ENCODE measurements at places on chromosomes 4 and X.

DNA sequence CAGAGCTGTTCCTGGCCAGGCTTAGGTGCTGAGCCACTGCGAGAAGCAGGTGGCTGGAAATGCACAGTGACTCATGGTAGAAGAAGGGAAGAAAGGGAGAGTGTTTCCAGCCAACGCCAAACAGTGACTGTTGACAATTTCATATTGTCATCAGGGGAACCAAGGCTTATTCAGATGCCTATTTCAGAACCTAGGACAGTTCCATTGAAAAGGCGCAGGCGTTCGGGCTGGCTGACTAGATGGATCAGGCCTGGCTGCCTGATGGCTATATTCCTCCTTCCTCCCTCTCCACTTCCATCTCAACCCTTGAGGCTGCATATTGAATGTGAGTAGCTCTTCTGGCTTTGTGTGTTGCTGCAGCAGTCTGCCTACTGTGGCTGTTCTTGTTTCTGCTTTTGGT lies 73.0 kb upstream of the FRMPD4 start:
- peak; percentile 17 for DNase-seq

DNA sequence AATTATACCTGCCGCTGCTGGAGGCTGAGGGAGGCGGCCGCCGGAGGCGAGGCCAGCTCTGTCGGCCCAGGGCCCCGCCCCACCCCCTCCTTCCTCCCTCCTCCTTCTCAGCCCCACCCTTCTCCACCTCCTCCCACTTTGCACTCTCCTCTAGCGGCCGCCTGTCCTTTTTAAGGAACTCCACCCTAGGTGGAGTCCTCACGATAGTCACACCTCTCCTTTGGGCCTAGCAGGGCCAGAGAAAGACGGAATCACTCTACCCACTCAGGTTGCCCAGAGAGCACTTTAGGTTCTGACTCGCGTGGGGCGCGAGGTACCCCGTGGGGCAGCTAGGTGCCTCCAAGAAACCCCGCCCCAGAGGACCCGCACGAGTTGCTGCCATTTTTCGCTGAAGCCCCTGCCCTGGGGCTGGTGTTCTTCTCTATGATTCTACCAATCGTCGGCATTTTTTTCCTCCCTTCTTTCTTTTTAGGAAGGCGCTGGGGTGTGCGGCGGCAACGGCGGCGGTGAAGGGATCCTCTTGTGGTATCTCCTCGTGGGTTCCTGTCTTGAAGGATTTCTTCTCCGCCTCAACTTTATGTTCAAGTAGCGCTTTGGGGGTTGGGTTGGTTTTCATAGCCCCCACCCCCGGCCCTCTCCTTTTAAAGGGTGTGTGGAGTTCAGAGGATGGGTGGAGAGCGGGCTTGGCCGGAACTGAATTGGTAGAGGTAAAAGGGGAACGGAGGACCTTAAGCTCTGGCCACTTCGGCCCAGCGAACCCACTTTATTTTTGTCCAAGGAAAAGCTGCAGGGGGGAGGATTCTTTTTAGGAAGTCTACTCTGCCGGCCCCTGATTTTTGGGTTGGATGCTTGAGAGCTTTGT lies at the start of gene KLF8:
TSS of gene KLF8 (plus strand) at position 136 of the 862 bp plus-strand sequence. CDS start 979 bp downstream, outside the sequence.
- DNase-seq, result peak; percentile 23

- no peak for DNase-seq
Observed at GRCh38 chr4:55069248-55069647, 56.1 kb downstream of the KDR start.

GRCh38 chr4:16484711-16485110 lies 258.4 kb upstream of the TAPT1 start:
- no peak for DNase-seq

DNA sequence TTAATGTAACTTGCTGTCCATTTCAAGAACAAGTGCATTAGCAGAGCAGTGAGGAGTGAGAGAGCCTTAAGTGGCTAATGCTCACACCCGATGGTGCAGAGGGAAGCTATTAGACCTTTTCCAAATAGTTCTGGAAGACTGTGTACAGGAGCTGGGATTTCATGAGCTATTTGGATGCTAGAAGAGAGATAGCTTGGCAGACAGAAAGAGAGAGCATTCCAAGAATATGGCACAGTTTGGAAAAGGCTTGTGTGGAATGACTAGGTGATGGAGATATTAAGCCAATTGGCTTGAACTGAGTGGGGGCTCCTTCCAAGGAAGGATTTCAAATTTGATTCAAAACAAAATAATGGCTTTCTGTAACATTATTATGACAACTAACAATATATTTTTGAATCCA lies 1097.2 kb upstream of the TENM3 start:
- DNase-seq, result no peak

- no peak for DNase-seq
Observed at GRCh38 chr4:168380290-168380689, 61.7 kb upstream of the DDX60 start.

GRCh38 chrX:110175696-110176095 lies 142.2 kb downstream of the AMMECR1 start:
- DNase-seq, result no peak

GRCh38 chr4:1728061-1728980 lies 7.0 kb downstream of the TACC3 start:
- DNase-seq, result no peak

GRCh38 chr4:38523524-38524448 lies 140.2 kb upstream of the KLF3 start:
- peak; percentile 28 for DNase-seq

GRCh38 chrX:39577985-39578869 lies 519.5 kb downstream of the BCOR start:
- DNase-seq, result no peak

DNA sequence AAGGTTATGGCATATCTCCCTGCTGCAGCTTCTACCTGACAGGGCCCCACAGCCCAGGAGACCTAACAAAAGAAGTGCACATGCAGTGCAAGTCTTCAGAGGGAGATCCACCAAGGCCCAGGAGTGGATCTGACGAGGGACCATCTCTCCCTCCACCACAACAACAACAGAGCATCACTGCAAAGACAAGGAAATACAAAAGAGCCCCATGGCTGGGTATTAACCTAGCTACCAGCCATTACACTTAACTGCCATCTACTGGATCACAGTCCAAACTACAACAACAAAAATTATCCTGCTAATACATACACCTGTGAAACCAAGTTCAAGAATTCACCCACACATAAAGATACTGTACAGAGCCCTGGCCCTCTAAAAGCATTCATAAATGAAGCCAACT lies 280.2 kb upstream of the SLC7A11 start:
- no peak for DNase-seq

GRCh38 chrX:44891642-44892041 lies 18.7 kb downstream of the KDM6A start:
- DNase-seq, result no peak

DNA sequence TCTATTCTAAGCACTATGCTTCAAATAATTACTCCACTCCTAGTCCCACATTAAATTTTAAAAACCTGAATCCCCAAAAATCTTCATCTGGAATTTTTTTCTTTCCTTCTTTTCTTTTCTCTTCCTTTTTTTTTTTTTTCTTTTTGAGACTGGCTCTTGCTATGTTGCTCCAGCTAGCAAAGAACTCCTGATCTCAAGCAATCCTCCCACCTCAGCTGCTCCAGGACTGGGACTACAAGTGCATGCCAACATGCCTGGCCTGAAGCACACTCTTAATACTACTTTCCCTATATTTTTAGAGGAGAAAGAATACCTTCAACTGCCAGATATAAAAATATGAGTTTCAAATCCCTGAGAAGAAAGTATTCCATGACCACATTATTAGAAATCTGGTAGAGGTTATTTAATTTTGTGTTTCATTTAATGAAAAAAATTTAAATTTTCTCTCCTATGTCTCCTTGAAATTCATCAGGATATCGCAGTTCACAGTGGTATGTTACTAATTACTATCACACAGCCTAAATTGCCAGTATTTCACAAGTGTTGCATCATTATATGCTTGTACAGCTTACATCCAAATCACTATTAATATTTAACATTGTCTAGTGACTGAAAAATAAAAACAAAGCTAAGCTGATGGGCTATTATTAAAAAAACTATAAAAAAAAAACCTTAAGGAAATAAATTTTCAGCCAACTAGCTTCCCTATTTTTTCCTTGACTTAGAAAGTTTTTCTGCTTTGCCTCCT lies 227.8 kb downstream of the NAF1 start:
- no peak for DNase-seq

DNA sequence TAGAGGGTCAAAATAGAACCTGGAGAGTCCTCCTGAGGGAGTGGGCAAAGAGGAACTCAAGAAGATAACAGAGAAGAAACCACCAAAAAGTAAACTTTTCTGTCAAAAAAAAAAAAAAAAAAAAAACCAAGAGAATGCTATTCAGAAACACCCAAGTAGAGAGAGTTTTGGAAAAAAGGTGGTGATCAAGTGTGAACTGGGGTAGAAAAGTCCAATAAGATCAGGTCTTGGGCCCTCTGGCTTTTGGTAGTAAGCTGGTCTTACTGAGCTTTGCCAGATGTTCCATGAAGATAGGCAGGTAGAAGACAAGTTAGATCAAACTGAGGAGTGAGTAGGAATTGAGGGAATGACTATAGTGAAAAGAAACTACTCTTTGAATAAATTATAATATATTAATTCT lies 167.5 kb downstream of the COL25A1 start:
- DNase-seq, result no peak

- DNase-seq, result peak; percentile 3
Observed at GRCh38 chrX:128781506-128781905, 729.3 kb upstream of the ACTRT1 start.

GRCh38 chr4:131427000-131427399 lies 1722.1 kb upstream of the PCDH10 start:
- peak; percentile 4 for DNase-seq

- no peak for DNase-seq
Observed at GRCh38 chr4:89257376-89257775, 50.2 kb downstream of the GPRIN3 start.

- DNase-seq, result no peak
Observed at GRCh38 chr4:21046141-21046540, 345.9 kb downstream of the PACRGL start.

DNA sequence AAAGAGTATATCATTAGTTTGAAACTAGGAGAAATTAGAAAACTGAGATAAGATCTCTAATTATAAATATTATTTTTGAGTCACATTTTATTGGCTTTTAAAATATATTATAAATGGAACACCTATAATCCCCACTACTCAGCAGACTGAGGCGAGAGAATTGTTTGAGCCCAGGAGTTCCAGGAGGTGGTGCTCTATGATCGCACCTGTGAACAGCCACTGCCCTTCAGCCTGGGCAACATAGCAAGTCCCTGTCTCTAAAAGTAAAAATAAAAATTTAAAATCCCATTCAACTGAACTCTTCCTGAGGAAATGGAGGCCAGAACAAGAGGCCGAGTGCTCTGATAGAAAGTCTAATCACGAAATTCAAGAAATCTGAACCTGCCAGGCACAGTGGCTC lies 6.3 kb upstream of the C4orf36 start:
- no peak for DNase-seq

GRCh38 chr4:153045111-153045982 lies 109.2 kb downstream of the FHDC1 start:
- DNase-seq, result no peak

GRCh38 chr4:41613386-41613785 lies 75.4 kb downstream of the LIMCH1 start:
- DNase-seq, result no peak

- no peak for DNase-seq
Observed at GRCh38 chr4:180190382-180190781, 2052.8 kb upstream of the TENM3 start.

- no peak for DNase-seq
Observed at GRCh38 chr4:114028071-114028470, 48.6 kb upstream of the ARSJ start.

- no peak for DNase-seq
Observed at GRCh38 chr4:64807821-64808220, 398.6 kb upstream of the TECRL start.

DNA sequence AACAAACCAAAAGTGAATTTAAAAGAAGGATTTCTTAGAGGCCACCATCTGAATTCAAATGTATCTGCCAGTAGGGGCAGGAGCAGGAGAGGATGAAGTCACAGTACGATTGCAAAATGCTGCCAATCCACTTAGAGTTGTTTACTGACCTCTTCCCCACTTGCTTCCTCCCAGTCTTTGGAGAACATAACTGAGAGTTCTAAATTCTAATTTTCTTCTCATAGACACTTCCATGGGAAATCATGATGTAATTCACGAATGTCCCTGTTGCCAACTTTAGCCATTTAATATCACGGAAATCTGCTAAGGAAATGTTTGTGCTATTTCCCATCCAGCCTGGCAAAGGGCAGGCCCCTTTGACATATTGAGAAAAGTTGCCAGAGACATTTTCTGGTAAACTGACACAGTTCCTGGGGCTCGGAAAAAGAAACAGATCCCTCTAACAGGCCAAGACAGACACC lies 33.6 kb upstream of the NOCT start:
- DNase-seq, result peak; percentile 8

DNA sequence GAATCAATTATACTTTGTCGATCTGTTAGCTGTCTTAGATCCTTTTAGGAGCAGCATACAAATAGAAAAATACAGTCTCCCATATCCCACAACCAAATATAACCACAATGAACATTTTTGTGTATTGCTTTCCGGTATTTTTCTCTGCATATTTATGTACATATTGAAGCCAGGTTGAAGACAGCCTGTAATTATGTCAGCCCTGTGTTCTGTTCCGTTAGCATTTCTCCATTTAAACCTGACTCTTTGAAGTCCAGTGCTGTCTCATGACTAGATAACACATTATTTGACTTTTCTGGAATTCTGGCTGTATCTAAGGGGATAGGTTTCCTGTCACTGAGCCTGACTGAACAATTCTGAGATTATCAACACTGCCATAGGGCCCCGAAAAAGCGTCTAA lies 4.0 kb upstream of the SLC34A2 start:
- no peak for DNase-seq

- DNase-seq, result no peak
Observed at GRCh38 chr4:38979511-38980230, 52.5 kb downstream of the TMEM156 start.

- DNase-seq, result no peak
Observed at GRCh38 chr4:1274871-1275270, 14.8 kb upstream of the MAEA start.

DNA sequence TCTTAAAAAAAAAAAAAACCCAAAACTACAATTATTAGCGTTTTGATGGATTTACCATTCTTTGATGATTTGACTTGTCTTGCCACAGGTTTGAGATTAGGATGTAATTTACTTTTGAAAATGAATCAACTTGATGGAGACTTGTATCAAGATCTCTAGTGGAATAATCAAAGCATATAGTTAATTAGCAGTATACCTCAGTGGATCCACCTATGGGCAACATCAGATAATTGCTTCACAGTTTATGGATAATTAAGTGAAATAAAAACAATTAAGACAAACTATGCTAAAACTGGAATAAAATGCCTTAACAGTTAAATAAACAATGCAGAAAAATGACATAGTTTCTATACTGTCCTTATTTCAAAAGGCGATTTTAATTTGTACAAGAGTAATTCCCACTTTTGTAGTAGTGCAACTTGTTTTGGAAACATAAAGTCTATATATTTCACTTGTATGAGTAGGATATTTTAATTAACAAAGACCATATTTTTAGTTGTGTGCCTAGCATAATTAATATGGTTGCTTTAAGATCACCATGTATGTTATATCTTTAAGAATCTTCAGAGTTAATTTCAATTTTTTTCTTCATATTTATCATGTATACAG lies 4.2 kb downstream of the CPEB2 start:
- no peak for DNase-seq

Measured in urothelium cell line (cell line).